ENCODE measurements at places on chromosomes 4 and X.

DNA sequence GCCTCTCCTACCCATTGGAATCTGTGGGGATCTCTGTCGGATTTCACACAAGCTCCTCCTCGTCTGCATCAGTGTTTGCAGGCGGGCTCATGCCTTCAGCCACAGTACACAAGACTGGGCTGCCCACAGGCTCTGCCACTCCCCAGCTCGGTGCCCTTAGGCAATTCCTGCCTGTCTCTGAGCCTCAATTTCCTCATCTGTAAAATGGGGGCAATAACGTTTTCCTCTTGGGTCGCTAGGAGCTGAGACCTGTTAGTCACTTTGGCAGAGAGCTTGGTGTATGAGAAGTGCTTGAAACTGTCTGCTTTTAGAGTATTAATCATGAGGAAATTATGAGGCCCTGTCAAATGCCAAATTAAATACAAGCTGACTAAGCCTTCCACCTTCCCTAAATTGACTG is 27.6 kb upstream of the MSX1 start:
- DNase-seq, result no peak

- no peak for DNase-seq
These were observed 23.4 kb upstream of the PLCXD1 start for GRCh38 chrX:257681-258289.

GRCh38 chr4:188299161-188299560 is 159.9 kb downstream of the TRIML1 start:
- peak; percentile 2 for DNase-seq

DNA sequence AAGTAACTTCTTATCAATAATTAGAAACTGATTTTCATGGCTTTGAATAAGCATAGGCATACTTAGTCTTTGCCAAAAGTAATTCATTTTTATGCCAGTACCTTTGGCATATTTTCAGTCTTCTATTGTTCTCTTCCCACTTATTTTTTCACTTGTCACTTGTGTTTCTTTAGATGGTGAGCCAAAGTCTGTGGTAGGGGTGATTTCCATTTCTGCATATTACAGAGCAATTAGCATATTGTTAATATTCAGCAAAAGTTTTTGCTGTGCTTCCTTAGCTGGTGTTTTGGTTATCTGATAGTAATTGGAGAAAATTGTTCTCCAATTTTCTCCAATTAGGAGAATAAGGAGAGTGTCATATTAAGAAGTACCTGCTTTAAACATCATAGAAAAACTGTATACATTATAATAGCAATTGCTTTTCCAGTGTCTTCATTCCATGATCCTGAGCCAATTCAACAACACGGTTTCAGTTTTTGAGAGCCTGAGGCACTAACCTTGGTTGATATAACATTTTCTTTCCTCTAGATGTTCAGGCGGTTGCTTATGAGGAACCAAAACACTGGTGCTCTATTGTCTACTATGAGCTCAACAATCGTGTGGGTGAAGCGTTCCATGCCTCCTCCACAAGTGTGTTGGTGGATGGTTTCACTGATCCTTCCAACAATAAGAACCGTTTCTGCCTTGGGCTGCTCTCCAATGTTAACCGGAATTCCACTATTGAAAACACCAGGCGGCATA is 64.7 kb downstream of the SMAD1 start:
- DNase-seq, result no peak

- DNase-seq, result no peak
These were observed 145.6 kb downstream of the ARX start for GRCh38 chrX:24870143-24870542.

GRCh38 chr4:185730387-185730786 is 81.6 kb downstream of the SORBS2 start:
- no peak for DNase-seq

- no peak for DNase-seq
These were observed 70.1 kb downstream of the USP46 start for GRCh38 chr4:52588771-52589591.

- DNase-seq, result no peak
These were observed 12.9 kb upstream of the COL25A1 start for GRCh38 chr4:109315341-109315740.

DNA sequence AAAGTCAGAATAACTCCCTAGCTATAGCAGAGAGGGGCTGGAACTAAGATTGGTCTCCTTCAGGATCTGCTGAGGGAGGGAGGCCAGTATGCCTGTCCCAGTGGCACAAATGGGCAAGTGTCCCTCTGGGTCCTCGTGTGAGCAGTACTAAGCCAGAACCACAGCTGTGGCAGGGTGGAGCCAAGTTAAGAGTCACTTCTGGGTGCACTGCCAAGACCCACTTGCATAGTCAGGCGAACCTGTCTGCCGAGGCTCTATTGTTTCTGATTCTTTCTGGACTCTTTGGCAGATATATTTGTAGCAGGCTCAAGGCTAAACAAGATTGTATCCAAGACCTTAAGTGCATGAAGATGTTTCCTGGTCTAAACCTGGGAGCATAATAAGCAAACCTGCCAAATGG is 1123.7 kb upstream of the POU3F4 start:
- DNase-seq, result no peak

- DNase-seq, result no peak
These were observed 383.2 kb downstream of the EPHA5 start for GRCh38 chr4:65287071-65287470.

DNA sequence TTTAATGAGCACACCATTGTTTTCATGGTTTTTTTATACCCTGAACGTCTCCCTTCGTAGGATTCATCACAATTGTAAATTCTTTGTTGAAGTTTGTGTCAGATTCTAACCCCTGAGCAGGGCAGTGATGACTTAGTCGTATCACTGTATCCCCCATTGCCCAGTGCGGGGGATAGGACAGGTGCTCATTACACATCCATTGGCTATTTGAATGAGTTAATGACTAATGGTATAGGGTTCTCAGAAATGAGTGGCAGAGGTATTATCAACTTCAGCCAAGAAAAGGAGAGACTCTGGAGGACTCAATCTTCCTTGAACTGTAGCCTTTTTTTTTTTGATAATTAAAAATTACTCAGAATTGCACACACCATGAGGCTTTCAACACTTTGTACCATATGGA is 64.6 kb downstream of the SYNPO2 start:
- DNase-seq, result no peak

DNA sequence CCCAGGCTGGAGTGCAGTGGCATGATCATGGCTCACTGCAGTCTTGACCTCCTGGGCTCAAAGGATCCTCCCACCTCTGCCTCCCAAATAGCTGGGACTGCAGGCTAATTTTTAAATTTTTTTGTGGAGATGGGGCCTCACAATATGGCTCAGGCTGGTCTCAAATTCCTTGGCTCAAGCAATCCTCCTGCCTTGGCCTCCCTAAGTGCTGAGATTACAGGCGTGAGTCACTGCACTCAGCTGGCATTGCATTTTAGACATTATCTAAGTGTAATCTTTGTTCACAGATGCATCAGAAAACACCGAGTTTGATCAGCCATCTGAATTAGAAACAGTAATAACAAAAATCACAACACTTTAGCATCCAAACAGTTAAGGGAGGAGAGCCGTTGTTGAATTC is 53.4 kb upstream of the CBR4 start:
- no peak for DNase-seq

- no peak for DNase-seq
These were observed 18.0 kb downstream of the GABRB1 start for GRCh38 chr4:47049347-47049746.

DNA sequence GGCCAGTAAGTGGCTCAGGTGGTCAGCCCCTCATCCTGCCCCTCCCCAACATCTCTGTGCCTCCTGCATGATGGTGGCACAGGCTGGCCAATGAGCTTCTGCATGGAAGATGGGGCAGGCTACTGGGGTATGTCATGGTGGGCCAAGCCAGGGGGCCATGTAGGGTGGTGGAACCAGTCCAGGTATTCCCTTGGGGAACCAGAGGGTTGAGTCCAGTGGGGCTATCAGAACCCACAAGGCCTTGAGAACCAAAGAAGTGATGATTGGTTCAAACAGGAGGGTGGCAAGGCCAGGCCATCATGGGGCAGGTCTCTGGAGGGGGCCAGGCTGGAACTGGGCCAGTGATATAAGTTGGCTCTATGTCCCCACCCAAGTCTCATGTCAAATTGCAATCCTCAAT is 18.8 kb upstream of the PPP2R2C start:
- no peak for DNase-seq

DNA sequence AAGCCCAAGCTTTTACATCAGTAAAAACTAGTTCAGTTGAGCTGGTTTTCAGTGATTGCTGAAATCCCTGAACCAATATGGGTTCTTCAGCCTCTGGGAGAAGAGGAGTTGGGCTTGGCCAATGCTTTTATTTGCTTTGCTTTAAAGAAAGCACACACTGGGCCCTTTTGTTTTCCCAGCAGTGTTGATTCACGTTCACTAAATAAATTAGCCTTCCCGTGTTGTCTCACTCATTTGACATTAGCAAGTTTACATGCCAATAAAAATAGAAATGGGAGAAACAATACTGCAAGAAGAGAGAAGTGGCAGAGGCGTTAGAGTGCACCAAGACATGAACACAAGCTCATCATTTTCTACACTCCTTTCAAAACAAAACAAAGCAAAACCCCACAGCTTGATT is 136.2 kb downstream of the SHROOM3 start:
- DNase-seq, result peak; percentile 84

- no peak for DNase-seq
These were observed 72.0 kb upstream of the NDUFC1 start for GRCh38 chr4:139374251-139374650.

GRCh38 chr4:111839141-111839540 is 306.1 kb upstream of the FAM241A start:
- no peak for DNase-seq

DNA sequence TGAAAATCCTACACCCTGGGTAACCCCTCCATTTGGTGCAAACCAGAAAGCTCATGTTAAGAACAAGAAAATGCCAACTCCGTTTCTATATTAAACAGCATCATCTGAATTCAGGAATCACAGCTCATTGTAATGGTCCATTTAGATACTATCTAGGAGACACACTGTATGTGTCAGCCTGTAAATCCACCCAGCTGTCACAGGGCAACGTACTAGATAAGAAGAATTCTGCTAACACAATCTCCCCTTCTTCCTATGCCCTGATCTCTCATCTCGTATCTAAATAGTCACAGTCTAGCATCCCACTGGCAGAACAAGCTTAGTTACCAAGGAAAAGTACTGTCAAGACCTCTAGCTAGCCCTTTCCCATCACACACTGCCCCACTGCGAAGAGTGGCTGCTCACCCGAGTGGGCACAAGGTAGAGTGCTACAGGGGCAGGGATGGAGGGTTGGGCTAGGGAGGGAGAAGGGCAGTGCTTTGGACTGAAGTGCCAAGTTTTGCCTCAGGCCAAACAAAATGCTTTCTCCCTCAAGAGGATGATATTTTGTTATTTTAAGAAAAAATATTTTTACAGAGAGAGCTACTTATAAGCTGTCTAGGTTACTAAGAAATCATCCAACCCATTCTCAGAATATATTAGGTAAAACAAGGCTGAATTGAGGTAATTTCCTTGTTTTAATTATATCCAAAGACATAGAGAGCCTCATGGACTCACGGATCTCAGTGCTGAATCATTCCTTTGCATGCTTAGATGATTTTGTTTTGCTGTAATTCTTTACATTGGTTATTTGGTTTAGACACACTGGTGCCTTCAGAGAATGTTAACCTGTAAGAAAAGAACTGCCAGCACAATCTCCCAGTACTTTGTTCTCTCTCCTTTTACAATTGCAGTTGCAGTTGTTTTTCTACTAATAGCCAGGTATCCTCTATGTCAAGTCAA is 196.6 kb downstream of the PRDM5 start:
- no peak for DNase-seq

- DNase-seq, result no peak
These were observed 5.3 kb upstream of the FGA start for GRCh38 chr4:154595807-154596206.

- no peak for DNase-seq
These were observed 424.2 kb downstream of the FGF13 start for GRCh38 chrX:138287205-138287877.

- no peak for DNase-seq
These were observed 159.6 kb upstream of the WDR1 start for GRCh38 chr4:10276152-10276551.

DNA sequence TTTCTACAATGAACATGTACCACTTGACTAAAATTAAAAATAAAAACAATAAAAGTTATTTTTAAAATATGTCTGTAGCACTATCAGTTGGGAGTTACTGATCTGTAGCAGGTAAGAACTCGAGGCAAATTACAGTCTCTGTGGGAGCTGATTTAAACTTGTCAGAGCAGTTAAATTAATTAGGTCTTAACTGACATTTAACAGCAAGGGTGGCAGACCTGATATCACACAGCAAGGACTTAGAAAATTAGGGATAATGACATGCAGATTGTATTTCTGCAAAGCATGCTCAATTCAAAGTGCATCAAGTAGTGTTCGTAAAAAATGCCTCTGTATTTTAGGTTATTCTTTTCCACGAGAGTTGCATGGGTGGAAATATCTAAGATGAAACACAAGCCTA is 208.9 kb downstream of the SPATA18 start:
- no peak for DNase-seq

GRCh38 chr4:168269896-168270295 is 48.7 kb downstream of the DDX60 start:
- DNase-seq, result no peak

DNA sequence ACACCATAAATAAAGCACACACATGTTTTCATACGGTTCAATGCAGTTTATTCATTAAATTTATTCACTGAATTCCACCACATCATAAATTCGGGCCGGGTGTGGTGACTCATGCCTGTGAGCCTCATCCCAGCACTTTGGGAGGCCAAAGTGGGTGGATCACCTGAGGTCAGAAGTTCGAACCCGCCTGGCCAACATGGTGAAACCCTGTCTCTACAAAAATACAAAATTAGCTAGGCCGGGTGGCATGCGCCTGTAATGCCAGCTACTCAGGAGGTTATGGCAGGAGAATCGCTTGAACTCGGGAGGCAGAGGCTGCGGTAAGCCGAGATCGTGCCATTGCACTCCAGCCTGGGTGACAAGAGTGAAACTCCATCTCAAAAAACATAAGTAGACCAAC is 131.6 kb downstream of the PDS5A start:
- no peak for DNase-seq
